CD4-positive, alpha-beta T cell treated with Interleukin-1 beta for 1 hour (primary cell): ENCODE measurements at places on chromosomes 6 and 20.

- no peak for DNase-seq
These were observed 28.1 kb upstream of the MYT1 start for GRCh38 chr20:64136004-64136710.

DNA sequence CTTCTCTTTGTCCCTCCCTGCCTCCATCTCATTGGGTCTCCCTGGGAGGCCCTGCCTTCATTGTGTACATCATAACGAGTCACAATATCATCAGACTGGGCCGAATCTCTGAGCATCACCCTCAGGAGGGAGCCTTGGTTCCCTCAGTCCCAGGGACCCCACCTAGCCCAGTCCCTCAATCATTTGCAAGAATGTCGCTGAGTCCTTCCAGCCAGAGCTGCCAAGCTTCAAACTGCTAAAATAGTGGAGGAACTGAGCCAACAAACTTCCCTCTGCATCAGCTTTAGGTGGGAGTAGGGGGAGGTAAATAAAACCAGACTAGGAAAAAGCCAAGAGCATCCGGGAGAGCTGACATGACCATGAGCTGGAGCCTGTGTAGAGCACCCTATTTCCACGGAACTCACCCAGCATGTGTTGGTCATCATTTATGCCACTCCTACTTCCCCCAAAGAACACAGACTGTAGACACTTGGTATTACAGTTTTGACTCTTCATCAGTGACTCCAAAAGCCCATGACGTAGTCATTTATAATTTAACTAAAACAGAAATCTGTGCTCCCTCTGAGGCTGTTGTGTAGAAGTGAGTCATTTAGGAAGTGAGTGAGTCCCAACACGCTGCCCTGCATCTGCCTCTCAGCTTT is 28.8 kb upstream of the IL17A start:
- no peak for DNase-seq

GRCh38 chr20:1906361-1907051 is 11.3 kb downstream of the SIRPA start:
- DNase-seq = no peak

DNA sequence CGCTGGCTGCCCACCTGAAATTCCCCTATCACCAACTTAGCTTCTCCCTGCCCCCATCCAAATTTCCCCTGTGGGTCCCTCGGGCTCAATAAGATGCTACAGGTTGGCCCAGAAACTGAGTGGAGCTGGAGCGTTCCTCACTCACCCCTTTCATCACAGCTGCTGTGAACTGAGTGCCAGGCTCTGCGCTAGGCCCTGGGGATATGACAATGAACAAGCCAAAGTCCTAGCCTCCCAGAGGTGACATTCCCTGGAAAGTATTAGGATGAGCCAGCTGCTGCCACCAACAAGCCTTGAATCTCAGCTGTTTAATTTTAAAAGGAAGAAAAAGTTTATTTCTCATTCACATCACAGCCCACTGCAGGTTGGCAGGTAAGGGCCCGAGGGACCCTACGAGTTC is 86.6 kb upstream of the EYA2 start:
- no peak for DNase-seq

GRCh38 chr6:27081931-27082330 is 165.6 kb upstream of the PRSS16 start:
- no peak for DNase-seq

DNA sequence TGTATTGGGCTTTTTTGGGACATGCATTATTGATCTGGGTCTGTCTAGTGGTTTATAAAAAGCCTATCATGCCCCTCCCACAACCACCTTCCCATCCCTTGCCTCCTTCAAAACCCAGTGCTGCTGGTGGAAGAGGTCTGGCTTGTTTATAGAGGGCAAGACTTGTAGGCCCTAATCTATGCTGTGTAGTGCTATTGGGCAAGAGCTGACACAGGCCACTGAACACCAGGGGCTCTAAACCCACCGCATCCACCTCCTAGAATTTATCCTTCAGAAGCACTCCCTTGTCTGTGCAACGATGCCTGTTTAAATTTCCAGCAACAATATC is 30.9 kb downstream of the SULF2 start:
- DNase-seq = no peak

DNA sequence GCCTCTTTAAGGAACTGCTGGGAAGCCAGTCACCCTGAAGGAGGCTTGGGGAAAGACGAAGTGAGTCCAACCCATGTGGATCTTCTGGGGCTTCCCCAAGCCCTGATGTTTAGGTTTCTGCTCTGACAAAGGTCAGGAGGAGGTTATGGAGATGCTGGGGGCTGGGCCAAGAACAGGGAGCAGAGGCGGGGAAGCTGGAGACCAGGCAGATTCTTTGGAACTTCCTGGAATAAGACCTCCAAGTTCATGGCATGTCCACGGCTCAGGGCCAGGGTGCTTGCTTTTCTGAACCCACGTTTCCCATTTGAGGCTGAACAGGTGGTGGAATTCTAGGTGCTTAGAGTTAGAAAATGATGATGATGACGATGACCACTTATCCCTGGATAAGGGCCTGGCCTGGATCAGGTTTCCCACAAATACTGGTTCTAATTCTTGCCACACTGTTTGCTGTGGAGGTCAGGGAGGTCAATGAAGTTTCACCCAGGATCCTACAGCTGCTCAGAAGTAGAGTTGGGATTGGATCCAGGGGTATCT is 30.0 kb upstream of the TGM2 start:
- DNase-seq = no peak

- DNase-seq = no peak
These were observed 306.6 kb upstream of the FKBP1C start for GRCh38 chr6:62904687-62905086.

DNA sequence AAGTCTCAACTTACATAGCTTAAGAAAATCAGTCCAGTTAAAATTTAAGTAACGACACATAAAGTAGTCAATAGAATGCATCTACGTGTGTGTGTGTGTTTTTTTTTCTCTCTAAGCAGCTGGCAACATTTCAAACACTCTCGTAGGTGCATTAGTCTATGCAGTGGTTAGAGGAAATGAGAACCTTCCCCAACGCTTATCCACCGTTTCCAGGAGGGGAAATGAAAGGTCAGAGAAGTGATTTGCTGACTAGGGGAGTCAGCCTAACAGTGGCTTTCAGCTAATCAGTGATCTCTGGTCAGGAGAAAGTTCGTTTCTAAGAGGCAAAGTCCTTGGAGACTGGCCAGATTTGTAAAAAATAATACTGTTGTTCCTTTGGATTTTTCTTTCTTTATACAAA is 806.6 kb downstream of the C6orf118 start:
- no peak for DNase-seq

- DNase-seq = peak; percentile 90
These were observed at the start of gene UCKL1 for GRCh38 chr20:63955827-63956663. UCKL1 (minus strand) TSS chr20:63956416; CDS start chr20:63956372, 44 bp downstream.

DNA sequence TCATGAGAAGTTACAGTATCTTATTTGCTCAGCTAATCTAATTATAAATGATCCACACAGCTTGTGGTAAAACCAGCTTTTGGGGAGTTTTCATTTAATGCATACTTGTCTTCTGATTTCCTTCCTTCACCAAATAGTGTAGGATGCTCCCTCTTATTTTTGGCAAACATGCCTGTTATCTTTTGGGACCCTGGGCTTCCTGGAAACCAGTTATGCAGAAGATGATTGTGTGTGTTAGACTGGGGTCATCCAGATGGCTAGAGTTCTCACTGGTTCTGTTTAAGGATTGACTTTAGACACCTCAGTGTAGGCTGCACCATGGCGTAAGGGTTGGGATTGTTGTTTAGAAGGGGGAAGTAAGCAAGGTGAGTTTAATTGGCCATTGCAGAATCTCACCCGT is 61.3 kb downstream of the PTPN1 start:
- no peak for DNase-seq

DNA sequence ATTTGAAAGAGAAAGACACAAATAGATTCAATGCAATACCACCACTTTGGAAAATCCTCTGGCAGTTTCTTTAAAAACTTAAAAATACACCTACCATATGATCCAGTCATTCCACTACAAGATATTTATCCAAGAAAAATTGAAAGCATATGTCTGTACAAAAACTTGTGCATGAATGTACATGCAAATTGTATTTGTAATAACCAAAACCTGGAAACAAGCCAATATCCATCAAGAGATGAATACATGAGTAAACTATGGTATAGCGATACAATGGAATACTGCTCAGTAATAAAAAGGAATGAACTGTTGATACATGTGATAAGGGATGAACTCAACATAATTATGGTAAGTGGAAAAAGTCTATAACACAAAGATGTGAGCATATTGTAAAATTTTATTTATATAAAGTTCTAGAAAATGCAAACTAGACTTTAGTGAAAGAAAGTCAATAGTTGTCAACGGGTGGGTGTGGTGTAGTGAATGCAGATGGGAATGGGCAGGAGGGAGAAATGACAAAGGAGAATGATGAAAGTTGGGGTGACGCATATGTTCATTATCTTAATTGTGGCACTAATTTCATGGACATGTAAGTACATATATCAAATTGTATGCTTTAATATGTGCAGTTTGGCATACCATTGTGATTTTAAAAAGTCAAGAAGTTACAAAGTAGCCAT is 347.5 kb downstream of the SAMD5 start:
- DNase-seq = no peak

DNA sequence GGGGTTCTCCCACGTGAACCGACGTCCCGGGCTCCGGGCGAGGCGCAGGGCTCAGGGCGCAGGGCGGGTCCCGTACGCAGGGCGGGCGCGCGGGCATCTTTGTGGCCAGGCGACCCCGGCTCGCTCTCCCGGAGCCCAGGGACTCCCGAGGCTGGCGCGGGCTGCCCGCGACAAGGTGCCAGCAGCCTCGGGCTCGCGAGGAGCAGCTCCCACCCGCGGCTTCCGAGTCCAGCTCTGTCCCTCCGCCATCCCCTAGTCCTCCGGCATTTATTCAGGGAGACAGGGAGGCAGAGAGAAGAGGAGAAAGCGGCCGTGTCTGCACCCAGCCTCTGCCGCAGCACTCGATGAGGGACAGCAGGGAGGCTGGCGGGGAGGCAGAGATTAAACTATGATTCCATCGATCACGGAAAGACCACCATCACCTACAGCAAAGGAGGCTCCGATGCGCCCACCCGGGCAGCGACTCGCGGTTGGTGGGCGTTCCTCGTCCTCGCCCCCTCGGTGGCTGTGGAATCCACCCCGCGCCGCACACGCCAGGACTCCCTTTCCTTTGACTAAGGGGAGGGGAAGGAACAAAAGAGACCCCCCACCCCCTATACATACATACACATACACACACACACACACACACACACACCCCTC is 1.1 kb downstream of the RGS17 start:
- DNase-seq = no peak
